ENCODE measurements at places on chromosomes 5 and 9. TPM values are rescaled to one million over a fixed set of nuclear protein-coding genes. Genes with fewer than 3 reads are reported as not detected.

The TNFSF8 gene
- not detected for total RNA-seq

The C5orf58 gene
- not detected for total RNA-seq

The CRHBP gene
- not detected for total RNA-seq

The TOR1B gene
- total RNA-seq = 38.3 TPM

The CTNND2 gene
- not detected for total RNA-seq

The STING1 gene
- 88.1 TPM for total RNA-seq

The PCDHGB7 gene
- 6.4 TPM for total RNA-seq

The SAXO1 gene
- total RNA-seq = not detected
